Gastrocnemius medialis (tissue), 4 donors: ENCODE measurements at places on chromosomes 12 and 14.

GRCh38 chr12:62799126-62799736 lies 135.7 kb downstream of the PPM1H start:
- DNase-seq = no peak

DNA sequence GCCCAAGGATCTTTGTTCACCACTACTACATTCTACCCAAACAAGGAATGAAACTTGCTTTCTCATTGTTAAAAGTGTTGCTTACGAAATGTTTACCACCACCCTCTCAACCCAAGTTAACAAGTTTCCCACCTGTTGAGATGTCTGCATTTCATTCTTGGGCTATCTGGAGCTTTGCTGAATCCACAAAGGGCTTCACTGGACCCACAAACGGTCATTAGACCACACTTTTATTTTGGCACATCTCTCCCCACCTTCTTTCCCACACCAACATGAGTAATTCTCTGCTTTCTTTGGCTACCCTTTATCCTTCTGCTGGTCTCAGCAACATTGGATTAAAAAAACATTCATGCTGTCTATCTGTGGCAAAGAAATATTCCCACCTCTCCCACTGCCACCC lies 78.0 kb downstream of the TMEM260 start:
- DNase-seq = no peak

DNA sequence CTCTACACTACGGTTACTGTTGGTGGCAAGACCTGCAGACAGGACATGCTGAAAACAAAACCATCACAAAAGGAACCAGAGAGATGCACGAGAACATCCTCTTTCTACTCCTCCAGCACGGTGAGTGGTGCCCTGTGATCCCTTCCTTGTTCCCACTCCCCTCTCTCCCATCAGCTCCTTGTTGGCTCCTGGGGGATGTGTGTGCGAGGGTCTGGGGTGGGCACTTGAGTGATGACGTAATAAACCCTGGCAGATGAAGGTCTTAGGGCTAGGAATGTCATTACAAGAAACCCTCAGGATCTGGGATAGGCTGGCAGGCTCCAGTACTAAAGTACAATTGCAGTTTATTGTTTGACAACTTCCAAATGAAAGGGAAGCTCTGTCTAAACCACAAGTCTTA lies 261.5 kb downstream of the FOXN3 start:
- no peak for DNase-seq

- no peak for DNase-seq
Observed at GRCh38 chr12:94872671-94872970, 130.9 kb downstream of the NDUFA12 start.
